NCI-H1694 treated with DMSO at 0.1 percent for 48 hours (cell line): ENCODE measurements at places on chromosomes 2 and 18.

DNA sequence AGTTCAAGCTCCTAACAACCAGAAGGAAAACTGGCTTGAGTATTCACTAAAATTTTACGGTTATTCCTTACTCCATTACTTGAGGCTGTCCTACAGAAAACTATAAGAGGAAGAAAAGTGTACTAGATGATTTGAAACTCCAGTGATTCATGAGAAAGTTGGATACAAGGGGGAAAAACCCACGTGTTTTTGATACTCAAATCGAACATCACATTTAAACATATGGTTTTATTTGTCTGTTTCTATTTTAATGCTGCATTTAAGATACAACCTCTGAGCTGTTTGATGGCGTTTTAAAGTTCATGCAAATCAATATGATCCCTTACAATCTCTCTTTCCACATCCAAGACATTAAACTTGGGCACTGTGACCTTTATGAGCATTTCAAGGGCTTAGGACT is 125.1 kb upstream of the LMAN1 start:
- no peak for DNase-seq

GRCh38 chr18:36717422-36718110 is 111.2 kb downstream of the TPGS2 start:
- no peak for DNase-seq

DNA sequence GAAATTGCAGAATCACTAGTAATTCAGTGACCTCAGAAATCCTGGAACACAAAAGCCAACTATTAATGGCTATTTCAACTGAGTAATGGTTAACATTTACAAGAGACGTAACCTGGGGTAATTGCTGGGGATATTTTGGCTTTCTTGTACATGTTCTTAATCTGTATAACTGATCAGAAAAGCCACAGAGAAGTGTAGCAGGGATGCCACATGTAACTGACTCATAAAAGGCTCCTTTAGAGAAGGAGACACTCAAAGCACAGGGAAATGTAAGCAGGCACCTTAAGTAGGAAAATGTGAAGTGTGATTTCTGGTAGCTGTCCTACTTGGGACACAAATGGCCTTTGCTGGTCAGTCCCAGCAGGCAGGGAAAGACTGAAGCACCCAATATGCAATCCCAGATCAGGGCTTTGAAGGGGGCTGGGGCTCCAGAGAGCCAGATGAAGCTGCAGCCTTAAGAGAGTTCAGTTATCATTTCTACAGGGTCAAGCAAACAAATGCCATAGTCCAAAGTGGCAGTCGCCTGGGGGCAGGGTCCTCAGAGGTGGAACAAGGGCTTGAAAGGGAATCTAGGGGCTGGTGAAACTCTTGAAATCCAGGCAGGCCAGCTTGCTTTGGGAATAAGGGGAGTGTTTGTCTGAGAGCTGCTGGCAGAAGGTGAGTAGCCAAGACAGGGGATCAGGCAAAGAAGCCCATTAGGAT is 7.2 kb upstream of the SPOPL start:
- DNase-seq, result no peak

DNA sequence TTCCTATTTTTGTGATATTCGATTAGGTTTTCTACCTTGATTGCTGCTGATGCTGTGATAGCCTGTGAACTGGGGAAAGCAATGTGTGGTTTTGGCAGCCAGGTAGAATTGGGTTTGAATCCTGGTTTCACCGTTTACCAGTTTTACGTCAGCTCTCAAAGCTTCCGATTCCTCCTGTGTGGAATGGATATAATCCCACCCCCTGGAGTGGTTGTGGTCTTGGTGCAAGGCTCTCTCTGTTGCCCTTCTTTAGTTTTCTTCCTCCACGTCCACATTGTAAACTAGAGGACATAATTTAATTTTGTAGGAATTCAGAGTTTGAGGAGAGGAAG is 45.0 kb downstream of the PHLPP1 start:
- no peak for DNase-seq

DNA sequence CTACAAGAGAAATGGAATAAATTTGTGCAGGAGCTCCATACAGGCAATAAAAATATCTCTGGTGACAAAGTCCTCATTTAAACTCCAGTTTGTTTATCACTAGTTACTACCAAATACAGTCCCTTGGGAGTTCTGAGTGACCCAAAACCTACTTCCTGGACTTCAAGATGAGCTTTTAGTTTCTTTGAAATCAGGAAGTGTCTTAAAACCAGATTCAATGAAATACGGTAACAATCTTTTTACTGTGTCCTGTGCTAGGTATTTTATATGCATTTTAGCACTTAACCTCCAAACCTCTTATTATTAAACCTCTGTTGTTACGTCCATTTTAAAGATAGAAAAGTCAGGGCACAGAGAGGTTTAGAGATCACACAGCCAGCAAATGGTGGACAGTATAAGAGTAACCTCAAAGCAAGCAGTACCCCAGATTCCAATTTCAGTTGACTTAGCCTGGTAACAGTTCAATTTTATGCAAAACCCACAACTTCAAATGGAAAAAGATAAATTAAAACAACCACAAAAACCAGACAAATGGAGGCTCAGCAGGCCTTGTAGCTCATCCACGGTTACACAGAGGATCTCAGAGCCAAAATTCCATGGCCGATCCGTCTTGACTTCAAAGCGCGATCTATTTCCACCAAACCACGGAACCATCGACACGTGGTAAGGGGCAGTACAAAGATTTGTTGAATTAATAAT is 1.3 kb upstream of the KCMF1 start:
- no peak for DNase-seq

DNA sequence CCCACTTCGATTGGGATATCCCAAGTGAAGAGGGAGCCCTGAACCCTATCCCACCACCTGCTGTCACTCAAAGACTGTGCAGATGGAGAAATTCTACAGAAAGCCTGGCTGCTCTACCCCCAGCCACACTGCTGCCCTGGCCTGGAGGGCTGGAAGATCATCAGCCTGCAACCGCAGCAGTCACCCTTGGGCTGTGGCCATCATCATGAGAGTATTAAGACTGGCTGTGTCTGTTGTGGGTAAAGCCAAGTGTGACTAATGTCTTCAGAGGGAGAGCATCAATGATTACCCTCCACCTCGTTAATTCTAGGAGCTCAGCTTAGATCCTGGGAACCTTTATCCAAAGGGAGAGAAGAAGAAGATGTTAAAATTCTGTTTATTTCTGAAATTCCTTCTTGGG is 221.5 kb downstream of the TFCP2L1 start:
- DNase-seq, result no peak

- DNase-seq, result no peak
Measured at GRCh38 chr2:436205-436604, 148.3 kb upstream of the ALKAL2 start.

DNA sequence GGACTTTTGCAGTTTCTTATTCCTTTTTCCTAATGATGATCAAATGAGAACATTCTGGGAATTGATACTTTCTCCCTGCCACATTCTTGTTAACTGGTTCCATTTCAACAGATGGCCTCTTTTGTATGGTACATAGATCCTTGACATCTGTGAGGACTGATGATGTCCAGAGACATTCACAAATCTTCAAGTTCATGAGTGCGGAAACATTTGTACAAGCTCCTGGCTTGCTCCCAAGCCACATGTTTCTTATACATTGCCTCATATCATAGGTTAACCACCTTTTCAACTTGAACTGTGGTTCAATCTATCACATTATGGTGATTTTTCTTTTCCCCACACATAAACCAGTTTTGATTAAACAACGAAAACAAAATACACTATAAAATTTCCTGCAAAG is 267.3 kb downstream of the CLIP4 start:
- no peak for DNase-seq

GRCh38 chr2:216098421-216099334 is 10.5 kb upstream of the XRCC5 start:
- DNase-seq, result no peak

DNA sequence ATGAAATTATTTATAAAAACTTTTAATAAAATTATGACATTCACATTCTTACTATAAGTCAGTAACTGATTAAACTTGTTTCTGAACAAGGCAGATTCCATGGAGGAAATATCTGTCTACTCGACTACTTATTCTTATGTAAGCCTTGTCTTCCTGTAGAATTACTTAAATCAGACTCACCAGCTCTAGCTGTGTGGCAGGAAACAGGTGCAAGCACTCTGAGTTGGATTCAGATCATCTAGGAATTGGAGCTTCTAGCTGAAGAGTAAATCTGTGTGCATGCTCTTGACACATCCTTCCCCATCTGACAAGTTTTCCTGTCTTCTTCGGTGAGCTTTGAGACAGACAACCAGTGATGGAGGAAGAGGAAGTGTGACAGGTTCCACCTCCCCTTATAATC is 284.7 kb downstream of the TRIB2 start:
- DNase-seq, result no peak

DNA sequence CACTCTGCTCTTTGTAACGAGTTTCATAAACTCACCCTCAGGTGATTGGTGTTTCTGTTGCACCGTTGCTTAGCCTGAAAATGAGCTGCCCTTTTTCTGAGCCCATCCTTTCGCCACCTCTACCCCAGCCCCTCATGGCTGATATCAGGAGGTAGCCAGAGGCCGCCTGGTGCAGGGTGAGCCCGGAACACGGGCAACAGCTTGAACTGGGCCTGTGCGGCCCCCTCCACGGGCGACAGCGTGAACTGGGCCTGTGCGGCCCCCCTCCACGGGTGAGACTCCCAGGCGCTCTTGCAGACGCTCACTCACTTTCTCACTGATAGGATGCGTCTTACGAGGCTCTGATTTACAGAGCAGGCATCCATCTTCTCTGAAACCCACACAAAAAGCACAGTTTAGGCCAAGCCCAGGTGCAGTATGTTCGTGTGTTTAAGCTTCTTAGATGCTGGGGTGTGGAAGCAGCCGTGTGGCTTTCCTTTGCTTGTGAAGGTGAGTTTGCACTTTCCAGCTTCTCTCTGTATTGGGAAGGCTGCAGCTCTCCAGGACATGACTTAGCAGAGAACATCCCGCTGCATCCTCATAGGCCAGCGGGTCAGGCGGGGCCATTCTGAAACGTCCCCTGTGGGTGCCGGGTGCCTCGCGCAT is 83.5 kb downstream of the NFATC1 start:
- no peak for DNase-seq

- no peak for DNase-seq
Measured at GRCh38 chr18:3323900-3324299, 62.0 kb downstream of the MYL12B start.

DNA sequence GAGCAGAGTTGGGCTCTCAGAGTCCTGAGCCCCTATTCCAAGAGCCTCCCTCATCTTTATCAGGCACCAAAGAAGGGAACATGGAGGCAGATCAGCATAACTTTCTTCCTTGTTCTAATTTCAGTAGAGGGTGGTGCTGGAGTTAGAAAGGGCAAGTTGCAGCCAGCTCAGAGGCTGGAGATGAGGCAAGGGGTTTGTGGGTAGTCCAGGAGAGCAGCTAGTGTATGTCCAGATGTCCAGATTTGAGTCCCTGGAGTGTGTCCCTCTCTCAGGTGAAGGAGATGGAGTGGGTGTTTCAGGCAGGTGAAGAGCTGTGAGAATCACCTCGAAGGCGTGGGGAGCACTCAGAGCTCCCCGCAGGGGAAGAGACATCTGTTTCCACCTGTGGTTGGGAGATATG is 478 bp upstream of the PRKAG3 start:
- no peak for DNase-seq

DNA sequence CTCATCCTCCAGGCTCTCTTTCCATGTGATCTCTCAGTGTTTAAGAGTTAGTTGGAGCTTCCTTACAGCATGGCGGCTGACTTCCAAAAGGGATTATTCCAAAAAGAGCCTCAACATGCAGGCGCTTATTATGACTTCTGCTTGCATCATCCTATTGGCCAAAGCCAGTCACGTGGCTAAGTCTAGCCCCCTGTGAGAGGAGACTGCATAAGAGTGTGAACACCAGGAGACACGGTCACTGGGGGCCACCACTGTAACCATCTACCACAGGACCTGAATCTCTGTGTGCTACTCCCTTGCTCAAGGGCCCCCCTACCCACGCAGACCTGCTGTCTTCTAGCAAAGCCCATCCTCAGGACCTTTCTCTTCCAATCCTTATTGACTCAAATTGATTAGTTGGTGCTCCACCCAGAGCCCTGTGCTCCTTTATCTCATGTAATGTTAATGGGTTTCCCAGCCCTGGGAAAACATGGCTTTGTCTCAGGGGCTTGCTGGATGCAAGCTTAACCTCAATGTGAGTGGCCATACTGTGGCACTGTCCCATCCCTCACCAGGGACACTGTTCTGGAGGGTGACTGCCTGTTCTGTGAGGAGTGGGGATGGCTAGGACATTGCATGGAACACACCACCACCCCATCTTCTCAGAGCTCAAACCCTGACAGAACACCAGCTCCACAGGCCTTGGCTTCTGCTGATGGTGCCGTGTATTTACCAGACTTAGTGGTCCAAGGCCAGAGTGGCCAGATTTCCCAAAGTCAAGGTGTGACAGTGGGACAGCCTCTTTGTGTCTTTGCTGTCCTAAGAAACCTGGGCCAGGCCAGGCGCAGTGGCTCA is 4.2 kb downstream of the IL1RN start:
- no peak for DNase-seq

- DNase-seq, result no peak
Measured at GRCh38 chr2:121501554-121501953, 29.1 kb upstream of the RNU4ATAC start.

- DNase-seq, result peak; percentile 76
Measured at GRCh38 chr2:197707316-197708213, 2.4 kb downstream of the MARS2 start.

- DNase-seq, result no peak
Measured at GRCh38 chr18:10850216-10850615, 299.2 kb downstream of the PIEZO2 start.

GRCh38 chr2:226435146-226435545 is 364.5 kb downstream of the IRS1 start:
- no peak for DNase-seq

GRCh38 chr2:221495731-221496130 is 76.4 kb downstream of the EPHA4 start:
- DNase-seq, result no peak

- no peak for DNase-seq
Measured at GRCh38 chr2:156536534-156536933, 100.4 kb downstream of the GPD2 start.

DNA sequence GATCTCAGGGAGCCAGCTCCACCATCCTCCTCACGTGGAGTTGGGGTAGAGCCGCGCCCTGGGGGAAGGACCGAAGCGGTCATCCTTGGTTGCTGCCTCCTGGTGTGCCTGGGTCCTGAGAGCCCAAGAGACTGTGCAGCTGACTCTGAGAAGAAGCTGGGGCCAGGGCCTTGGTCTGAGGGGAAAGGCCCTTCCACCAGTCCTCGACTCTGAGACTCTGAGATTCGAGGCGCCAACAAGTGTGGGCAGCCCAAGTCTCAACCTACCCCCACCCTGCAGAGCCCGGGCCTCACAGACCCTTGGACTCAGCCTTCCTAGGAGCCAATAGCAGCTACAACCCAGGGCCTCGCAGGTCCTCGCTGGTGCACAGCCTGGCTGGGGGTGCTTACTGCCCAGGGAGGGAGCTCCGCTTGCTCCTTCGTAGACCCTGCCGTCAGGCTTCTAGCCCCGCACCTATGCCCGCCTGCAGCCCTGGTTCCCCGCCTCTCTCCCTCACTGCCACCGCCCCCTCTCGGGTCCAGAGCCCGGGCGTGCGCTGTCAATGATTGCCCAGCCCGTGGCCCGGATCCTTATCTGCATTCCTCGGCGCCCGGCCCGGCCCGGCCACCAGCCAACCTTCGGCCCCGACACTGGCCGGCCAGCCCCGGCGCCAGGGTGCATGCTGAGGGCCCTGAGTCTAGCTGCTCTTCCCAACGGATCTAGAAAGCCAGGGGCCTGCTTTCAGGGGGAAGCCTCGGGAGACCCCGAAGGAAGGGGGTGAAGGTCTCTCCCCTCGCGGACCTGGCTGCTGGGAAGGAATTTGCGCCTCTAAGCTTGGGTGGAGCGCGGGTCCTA is 2.0 kb downstream of the IHH start:
- DNase-seq, result no peak
